T-helper 9 cell (primary cell): ENCODE measurements at places on chromosomes 13 and 19.

DNA sequence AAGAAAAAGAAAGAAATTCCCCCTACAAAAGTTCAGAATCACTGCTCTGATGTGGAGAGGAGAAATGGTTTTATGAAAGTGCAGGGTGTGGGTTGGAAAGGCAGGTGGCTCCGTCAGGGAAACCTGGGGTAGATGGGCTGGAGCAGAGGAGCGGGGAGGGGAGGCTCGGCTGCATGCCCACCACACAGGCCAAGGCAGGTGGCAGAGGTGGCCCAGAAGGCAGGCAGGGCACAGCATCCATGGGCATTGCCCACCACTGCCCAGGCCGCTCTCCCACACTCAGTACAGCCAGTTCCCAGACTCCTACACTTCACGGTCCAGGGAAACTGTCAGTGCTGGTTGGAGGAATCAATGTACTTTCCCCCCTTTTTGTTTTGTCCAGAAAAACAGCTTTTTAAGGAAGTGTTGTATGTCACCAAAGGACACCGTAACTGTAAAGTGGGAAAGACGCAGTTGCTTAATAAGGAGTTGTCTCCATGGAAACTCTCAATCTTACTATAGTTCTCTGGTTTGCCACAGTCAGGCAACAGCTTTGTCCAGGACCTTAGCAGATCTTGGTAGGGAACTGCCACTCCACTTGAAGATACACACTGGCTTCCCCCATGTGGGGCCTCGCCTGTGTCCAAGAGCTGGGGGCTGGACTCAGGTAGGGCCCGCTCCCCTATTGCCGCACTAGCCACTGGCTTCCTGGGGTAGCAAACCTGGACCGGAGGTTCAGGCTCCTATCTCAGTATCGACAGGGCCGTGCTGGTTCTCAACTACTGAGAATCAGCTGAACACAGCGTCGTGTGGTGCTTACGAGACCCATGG is 82.9 kb downstream of the RAB20 start:
- DNase-seq, result no peak

DNA sequence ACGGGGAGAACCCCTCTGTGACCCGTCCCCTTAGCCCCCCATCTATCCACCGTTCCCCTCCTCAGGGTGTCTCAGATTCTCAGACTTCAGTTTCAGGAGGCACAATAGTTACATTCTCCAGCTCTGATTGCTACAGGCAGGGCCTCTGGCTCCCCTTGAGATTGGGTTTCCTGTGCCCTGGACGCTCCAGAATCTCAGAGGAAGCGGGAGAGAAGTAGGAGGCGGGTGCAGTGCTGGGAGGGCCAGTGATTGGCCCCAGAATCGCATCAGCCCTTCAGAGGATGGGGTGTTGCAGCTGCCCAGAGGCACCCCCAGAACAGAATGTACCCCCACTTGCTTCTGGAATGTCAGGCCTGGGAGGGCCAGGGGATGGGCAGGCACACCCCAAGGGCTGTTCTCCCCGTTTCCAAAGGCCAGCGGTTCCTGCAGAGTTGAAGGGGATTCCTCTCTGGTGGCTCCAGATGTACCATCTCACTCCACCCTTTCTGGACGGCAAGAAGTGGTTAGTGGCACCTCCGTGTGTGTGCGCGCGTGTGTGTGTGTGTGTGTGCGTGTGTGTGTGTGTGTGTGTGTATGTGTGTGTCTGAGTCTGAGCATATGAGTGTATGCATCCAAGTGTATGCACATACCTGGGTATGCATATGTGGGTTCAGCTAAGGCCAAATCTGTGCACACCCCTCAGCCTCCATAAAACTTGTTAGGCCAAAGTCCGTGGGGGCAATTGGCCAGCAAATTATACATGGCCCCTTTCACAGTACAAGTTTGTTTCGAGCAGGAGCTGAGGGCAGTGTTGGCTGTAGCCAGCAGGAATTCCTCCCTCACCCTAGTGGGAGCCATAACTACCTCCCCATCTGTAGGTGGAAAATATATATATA is 35.5 kb downstream of the LYL1 start:
- no peak for DNase-seq

DNA sequence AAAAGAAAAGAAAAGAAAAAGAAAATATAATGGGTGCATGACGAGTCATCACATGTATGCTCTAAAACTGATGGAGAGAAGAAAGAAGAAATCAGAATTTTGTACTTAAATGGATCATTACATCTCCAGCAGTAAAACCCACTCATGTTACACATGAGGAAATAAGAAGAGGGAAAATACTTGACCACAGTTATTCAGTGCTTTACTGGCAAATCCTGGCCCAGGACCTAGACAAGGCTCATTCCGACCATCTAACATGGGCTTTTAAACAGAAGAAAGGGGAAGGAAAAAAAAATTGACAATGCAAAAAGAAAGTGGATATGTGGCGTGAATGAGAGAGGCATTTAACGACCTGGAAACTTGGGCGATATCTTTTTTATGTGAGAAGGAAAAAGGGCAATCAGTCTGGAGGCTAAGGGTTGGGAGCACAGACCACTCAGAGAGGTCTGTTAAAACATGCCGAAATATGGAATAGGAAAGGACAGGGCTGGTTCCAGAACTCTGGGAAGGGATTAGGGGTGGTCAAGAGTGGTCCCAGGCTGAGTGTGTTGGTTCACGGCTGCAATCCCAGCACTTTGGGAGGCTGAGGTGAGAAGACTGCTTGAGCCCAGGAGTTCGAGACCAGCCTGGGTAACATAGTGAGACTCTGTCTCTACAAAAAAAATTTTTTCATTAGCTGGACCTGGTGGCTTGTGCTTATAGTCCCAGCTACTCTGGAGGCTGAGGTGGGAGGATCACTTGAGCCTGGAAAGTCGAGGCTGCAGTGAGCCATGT is 1.6 kb downstream of the SIGLECL1 start:
- no peak for DNase-seq

- DNase-seq, result no peak
Measured at GRCh38 chr19:49573425-49573824, 6.9 kb downstream of the NOSIP start.

DNA sequence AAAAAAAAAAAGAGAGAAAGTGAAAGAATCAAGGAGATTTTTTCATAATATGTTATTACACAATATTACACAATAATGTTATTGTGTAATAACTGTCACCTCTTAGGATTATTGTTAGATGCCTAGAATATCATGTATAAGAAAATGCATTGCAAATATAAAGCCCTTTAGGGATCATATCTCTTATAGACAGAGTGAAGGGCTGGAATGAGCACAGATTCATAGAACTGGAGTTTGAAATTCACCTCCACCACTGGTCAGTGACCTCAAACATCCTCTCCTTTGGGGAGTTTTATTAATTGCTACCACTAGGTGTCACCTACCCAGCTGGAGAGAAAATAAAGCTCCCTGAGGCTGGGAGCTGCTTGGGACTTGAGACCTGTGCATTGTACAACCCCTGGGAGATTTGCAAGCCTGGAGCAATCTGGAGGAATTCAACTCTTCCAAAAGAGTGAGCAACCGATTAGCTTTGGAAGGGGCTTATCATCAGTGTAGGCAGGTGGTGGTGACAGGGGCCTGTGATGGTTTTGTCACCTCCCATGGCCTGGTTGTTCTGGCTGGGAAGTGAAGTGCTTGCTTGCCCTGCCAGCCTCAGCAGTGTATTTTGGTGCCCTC is 30.3 kb upstream of the FRY start:
- DNase-seq, result no peak

GRCh38 chr13:48504606-48505005 is 28.3 kb downstream of the RCBTB2 start:
- DNase-seq, result no peak

- DNase-seq, result no peak
Measured at GRCh38 chr13:29703421-29703820, 107.9 kb upstream of the SLC7A1 start.

GRCh38 chr13:19862481-19863313 is 752 bp downstream of the ZMYM5 start:
- peak; percentile 23 for DNase-seq

GRCh38 chr19:31350693-31351055 is 1.4 kb upstream of the TSHZ3 start:
- no peak for DNase-seq

- no peak for DNase-seq
Measured at GRCh38 chr13:65400702-65401101, 1829.4 kb downstream of the PCDH9 start.

DNA sequence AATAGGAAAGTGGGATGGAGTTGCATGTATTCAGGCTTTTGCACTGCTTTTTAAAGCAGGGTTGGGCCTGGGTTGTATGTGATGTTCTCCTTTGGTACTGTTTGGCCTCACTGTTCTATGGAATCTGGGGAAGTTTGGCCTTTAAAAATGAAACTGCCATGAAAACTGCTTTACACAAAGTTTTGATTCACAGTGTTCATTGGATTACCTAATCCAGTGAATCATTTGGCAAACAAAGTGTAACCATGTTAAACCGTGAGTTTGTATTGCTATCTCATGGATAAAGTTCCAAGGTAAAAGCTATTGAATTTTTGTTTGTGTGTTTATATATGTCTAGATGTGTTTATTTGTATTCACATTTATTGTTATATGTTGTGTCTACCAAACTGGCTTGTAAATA is 1658.6 kb downstream of the OLFM4 start:
- DNase-seq, result no peak

GRCh38 chr13:113937527-113938180 is 36.2 kb downstream of the C13orf46 start:
- no peak for DNase-seq

GRCh38 chr19:16824658-16825311 is 4.4 kb upstream of the SIN3B start:
- no peak for DNase-seq

DNA sequence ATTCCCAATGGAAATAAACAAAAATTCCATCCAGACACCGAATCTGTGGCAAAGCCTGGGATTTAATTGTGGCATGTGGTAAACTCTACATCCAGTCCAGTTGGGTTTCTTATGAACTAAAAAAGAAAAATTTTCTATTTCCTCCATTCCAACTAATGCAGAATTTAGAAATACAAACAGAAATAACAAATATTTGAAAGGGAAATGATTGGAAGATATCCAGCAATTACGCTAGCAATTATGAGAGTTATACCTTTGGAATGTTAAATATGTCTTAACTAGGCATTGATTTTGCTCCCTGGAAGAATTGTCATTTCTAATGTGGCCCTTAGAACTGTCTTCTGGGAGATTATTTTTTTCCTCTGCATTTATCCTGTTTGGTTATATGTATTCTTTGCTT is 421.4 kb upstream of the KLHL1 start:
- DNase-seq, result no peak

DNA sequence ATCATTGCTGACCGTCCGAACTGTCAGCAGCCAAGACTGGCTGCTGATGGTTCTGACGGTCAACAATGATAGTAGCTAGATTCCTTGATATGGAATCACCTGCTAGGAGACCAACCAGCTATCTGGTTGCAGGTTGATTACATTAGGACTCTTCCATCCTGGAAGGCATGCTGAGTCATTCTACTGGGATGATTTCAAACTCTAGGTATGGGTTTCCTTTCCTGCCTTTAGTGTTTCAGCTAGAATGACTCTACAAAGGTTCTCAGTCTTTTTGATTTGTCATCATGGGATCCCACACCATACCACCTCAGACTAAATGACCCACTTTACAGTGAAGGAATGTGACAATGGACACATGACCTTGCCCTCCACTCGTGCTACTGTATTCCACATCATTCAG is 138.1 kb upstream of the KL start:
- no peak for DNase-seq

- DNase-seq, result no peak
Measured at GRCh38 chr19:13689085-13689484, 75.2 kb upstream of the MRI1 start.

DNA sequence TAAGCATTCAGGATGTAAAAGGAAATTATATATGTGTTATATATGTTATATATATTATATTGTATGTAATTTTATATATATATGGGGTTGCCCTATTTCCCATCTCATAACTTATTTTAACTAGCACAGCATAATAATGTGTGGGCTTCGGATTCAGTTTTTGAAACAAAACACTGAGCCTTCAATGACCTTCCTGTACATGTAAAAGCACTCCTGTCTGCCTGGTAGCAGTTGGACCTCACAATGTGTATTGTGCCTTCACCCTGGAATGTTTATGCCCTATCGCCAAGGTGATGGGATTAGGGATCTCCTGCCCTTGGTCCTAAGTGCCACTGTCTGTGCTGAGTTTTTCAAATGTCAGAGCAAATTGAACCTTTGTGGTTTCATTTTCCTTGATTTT is 968.8 kb downstream of the TUBA3C start:
- DNase-seq, result no peak

DNA sequence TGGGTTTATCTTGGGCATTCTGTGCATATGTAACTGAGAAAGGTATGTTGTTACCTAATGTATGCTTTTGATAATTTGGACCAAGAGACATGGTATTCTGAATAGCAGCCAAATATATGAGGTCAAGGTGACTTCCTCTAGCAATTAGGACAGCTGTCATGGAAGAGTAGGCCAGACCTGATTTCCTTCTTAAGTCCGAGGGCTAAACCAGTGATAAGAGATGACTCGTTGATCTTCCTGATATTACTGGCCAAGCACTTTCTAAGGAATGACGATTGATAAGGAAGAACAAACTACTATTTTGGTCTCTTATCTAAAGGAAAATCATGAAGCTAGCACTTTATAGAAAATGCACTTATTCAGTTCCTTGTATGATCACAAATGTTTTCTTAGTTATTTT is 42.7 kb downstream of the ARHGAP35 start:
- DNase-seq, result no peak

GRCh38 chr13:27352698-27353097 is 71.7 kb upstream of the GTF3A start:
- DNase-seq, result no peak

- DNase-seq, result no peak
Measured at GRCh38 chr13:76000131-76000530, 364.0 kb downstream of the LMO7 start.

DNA sequence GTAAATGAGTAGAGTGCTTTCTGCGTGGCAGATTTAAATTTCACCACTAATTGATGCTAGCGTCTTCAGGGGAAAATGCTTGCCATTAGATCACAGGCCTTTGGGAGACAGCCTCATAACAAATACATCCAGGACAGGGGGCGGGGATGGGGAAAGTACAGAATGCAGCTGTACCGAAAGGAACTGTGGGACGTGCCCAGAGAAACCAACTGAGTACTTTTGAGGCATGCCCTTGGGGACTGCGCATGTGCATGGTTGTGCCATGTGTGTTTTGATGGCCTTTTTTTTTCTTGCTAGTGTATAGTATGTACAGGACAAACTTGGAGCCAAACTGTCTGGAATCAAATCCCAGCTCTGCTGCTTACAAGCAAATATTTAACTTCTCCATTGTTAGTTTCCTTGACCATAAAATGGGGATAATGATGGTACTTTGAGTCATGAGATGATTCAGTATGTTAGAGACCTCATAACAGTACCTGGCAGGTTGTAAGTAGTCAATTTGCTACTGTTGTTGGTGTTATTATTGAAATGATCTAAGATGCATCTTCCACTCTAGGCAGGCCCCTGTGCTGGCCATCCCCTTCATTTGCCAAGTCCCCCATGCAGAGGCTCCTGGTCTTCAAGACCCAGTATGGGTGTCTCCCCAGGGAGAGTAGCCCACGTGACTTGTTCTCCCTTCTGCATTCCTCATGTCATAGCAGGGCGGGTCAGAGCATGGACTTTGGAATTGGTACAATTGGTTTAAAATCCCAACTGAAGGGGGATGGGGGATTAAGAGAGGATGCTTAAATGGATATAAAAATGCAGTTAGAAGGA is 68.3 kb upstream of the NPAS1 start:
- no peak for DNase-seq

GRCh38 chr13:99526549-99526948 is 25.3 kb downstream of the TM9SF2 start:
- DNase-seq, result no peak

- DNase-seq, result no peak
Measured at GRCh38 chr13:107376341-107377125, 808.6 kb upstream of the ARGLU1 start.
